ENCODE measurements at places on chromosomes 6 and 20. TPM values are rescaled to one million over a fixed set of nuclear protein-coding genes. Genes with fewer than 3 reads are reported as not detected.

PAK5 gene
- 0.19 TPM for total RNA-seq

ACTL10 gene
- total RNA-seq: 1.2 TPM

POM121L2 gene
- total RNA-seq: not detected

RIPPLY2 gene
- total RNA-seq: 0.28 TPM

OR12D3 gene
- total RNA-seq: not detected

TP53TG5 gene
- 0.24 TPM for total RNA-seq

GGT7 gene
- 3.9 TPM for total RNA-seq

HLA-DOA gene
- 38.8 TPM for total RNA-seq

LY6G6F gene
- total RNA-seq: 0.05 TPM

NR2E1 gene
- 0.05 TPM for total RNA-seq

CLPSL2 gene
- not detected for total RNA-seq

GPLD1 gene
- total RNA-seq: 7.7 TPM

BPIFB1 gene
- 0.24 TPM for total RNA-seq

TOP1 gene
- 26.0 TPM for total RNA-seq

ANGPT4 gene
- total RNA-seq: under 0.01 TPM

JAG1 gene
- 8.1 TPM for total RNA-seq

RAET1G gene
- total RNA-seq: not detected

CCDC28A gene
- 35.6 TPM for total RNA-seq

CLDN20 gene
- not detected for total RNA-seq

TCF21 gene
- total RNA-seq: 0.05 TPM

SIRPD gene
- 0.14 TPM for total RNA-seq

RSPO3 gene
- total RNA-seq: 1.3 TPM

FKBP5 gene
- total RNA-seq: 34.2 TPM

GRM1 gene
- under 0.01 TPM for total RNA-seq

TNFRSF21 gene
- total RNA-seq: 10.7 TPM

TRIM10 gene
- 0.57 TPM for total RNA-seq

GJA10 gene
- total RNA-seq: 0.05 TPM

MAN1A1 gene
- total RNA-seq: 14.7 TPM

ASIP gene
- 0.09 TPM for total RNA-seq

ZNF831 gene
- total RNA-seq: 2.1 TPM

PHACTR3 gene
- total RNA-seq: 2.9 TPM

C6orf52 gene
- 1.7 TPM for total RNA-seq

GRIK2 gene
- under 0.01 TPM for total RNA-seq

IYD gene
- not detected for total RNA-seq

PLTP gene
- 146 TPM for total RNA-seq
